ENCODE measurements at places on chromosomes 7 and 10.
A peak's percentile ranks its signal among the peaks of the same experiment; 100 is the strongest.

- DNase-seq = no peak
Observed at GRCh38 chr7:156652886-156653568, 12.5 kb downstream of the RNF32 start.

- no peak for DNase-seq
Observed at GRCh38 chr7:235576-236395, 43.4 kb downstream of the FAM20C start.

DNA sequence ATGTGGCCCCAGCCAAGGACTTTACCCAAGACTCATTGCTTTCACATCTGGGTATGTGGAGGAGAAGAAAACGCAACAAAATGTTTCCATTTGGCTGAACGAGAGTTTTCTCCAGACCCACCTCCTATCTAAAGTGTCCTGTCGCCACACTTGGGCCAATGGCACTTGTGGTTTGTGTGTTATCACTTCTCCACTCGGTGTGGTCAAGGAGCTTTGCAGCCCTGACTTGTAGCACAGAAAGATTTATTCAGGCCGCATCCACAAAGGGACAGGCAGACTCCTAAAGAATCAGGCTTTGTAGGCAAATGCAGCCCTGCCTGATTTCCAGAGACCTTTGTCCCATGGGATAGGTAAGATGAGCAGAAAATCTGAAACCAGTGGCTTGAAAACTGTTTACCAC, 12.8 kb upstream of the LRRC4 start:
- DNase-seq = no peak

GRCh38 chr7:22361320-22361719, 4.4 kb upstream of the RAPGEF5 start:
- DNase-seq = no peak

- no peak for DNase-seq
Observed at GRCh38 chr7:2722591-2722990, 34.6 kb downstream of the AMZ1 start.

GRCh38 chr7:104852386-104852785, 161.6 kb upstream of the KMT2E start:
- no peak for DNase-seq

DNA sequence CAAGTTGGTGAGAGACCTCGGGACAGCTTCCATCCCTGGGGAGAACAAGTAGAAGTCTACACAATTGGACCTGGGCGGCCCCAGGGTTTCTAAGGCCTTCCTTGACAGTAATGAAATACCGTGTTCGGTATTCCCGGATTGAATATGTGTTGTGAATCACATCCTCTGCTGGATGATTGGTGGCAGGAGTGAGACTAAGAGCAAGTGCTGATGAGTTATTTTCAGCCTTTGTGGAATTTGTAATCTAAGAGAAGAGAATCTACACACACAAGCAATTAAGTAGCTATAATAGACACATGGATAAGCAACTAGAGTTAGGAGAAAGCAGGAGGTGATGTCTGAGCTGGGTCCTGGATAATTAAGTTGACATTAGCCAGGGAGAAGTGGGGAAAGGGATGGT, 64.8 kb upstream of the VWC2 start:
- DNase-seq = no peak

- DNase-seq = peak; percentile 39
Observed at GRCh38 chr10:3107426-3107961, 40.1 kb downstream of the PFKP start.

- DNase-seq = no peak
Observed at GRCh38 chr10:129047600-129047999, 419.4 kb upstream of the MGMT start.

- no peak for DNase-seq
Observed at GRCh38 chr10:17838080-17838648, 29.0 kb downstream of the MRC1 start.

All from cortex of kidney (tissue), 1 donor.